Left colon (tissue), 2 donors: ENCODE measurements at places on chromosomes 2 and 18. TPM values are rescaled to one million over a fixed set of nuclear protein-coding genes. Genes with fewer than 3 reads are reported as not detected.

The DNAH7 gene
- total RNA-seq, result 2.6 TPM

The SPTBN1 gene
- total RNA-seq, result 326 TPM

The ACVR1C gene
- total RNA-seq, result 14.6 TPM

The OBSL1 gene
- total RNA-seq, result 11.9 TPM

The CD302 gene
- 18.3 TPM for total RNA-seq

The NOSTRIN gene
- total RNA-seq, result 52.7 TPM

The FAM237A gene
- not detected for total RNA-seq

The RAB3GAP1 gene
- total RNA-seq, result 42.9 TPM

The ALLC gene
- not detected for total RNA-seq

The KCNK3 gene
- total RNA-seq, result 1.5 TPM

The MRPS9 gene
- 32.0 TPM for total RNA-seq

The DSG1 gene
- total RNA-seq, result not detected

The NPHP1 gene
- total RNA-seq, result 0.56 TPM

The CIAO1 gene
- total RNA-seq, result 61.7 TPM

The RAX gene
- not detected for total RNA-seq

The NR4A2 gene
- total RNA-seq, result 9.7 TPM

The DUSP2 gene
- total RNA-seq, result 1.7 TPM
